ENCODE measurements at places on chromosomes 6 and 20.

- DNase-seq: no peak
Measured at GRCh38 chr20:42775866-42776265, 413.8 kb downstream of the PTPRT start.

- DNase-seq: no peak
Measured at GRCh38 chr6:33392595-33392948, 949 bp downstream of the KIFC1 start.

DNA sequence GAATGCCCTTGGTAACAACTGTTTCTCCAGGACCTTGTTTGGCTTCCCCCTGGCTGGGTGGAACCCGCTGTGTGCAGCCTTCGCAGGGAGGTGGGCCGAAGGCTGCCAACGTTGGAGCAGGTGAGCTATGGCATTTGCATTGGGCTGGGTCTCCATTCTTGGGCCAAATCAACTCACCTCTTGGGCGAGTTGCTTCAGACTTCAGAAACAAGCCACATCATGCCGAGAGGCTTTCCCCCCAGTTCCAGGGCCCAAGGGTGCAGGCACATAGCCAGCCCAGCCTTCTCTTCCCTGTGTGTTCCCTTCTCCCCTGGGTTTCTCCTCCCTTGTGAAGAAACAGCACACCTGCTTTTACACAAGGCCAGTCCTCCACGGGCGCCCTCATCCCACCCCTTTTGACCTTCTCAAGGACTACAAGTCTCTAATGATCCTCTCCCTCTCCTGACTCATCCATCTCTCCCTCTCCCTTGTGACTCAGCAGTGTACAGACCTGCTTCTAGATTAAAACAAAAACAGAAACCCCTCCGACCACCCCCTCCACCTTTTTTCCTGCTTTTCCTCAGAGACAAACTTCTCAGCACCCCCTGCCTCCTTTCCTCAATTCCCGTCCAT, 41.6 kb downstream of the FAM209B start:
- no peak for DNase-seq

DNA sequence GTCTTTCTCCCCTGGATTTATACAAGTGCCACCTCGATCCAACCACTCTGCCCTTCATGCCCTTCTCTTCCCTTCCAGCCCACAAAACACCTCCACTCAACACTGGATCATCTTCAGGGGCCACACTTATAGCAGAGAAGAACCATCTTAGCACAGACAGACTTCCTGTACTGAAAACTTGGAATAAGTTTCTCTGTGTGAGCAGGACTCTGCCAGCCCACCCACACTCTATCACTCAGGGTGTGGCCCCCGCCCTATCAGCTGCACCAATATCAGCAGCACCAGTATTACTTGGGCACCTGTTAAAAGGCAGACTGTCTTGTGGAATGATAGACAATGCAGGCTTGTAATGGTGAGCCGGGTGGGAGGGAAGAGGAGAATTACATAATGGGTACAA, 86.7 kb downstream of the SCML4 start:
- DNase-seq: no peak

DNA sequence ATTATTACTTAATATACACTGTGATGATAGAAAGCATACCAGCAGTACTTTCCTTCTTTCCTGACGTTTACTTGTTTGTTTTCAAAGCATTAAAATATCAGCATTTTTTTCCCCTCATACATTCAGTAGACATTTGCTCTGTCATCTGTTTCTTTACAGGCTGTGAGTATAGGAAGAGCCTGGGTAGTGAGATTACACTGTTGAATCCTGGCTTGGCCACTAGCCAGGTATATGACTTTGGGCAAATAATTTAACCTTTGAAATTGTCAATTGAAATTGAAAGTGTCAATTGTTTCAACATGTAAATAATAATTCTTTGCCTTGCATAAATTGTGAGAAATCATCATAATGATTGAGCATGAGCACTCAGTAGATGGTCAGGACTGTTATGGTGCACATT, 336.2 kb downstream of the CDKAL1 start:
- DNase-seq: no peak

GRCh38 chr6:155519176-155519738, 63.6 kb upstream of the NOX3 start:
- no peak for DNase-seq

All from stimulated activated CD4-positive, alpha-beta T cell treated with anti-CD3 and anti-CD28 coated beads, Interleukin-12 subunit alpha, Interleukin-12 subunit beta, amount 100 ng/mL, for 4 hours (primary cell).